KBM-7 (cell line): ENCODE measurements at places on chromosomes 13 and 19.

GRCh38 chr13:90926459-90926858 is 421.0 kb upstream of the MIR17HG start:
- DNase-seq, result no peak

DNA sequence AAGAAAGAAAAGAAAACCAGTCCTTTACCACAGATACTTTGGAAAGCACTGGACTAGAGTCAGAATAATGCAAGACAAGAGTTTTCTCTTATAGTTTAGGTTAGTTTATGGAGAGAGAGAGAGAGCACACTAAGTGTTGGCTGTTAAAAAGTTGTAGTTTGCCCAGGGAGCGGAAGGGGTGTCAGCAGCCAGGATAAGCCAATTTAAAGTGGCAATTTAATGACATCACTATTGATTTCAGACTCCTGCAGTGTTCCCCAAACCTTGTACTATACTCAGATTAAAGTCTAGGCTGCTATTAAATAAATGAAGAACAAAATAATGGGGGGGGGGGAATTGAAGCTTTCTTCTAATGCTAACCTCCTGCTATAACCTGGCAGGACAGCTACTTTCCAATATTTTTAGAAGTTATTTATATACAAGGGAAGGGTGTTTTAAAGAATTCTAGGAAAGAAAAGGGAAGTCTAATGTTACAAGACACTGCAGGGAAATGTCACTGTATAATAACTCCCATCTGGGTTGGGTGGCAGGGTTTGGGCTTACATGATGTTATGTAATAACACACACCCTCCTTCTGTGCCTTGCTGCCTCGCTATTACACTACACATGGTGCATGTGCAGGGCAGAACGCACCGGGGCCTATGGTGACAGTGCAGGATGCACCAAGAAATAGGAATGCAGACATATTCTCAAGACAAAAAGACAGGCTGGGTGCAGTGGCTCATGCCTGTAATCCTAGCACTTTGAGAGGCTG is 19.9 kb downstream of the TPT1 start:
- peak; percentile 91 for DNase-seq

- peak; percentile 24 for DNase-seq
Measured at GRCh38 chr19:47093254-47093653, 20.3 kb downstream of the ZC3H4 start.

DNA sequence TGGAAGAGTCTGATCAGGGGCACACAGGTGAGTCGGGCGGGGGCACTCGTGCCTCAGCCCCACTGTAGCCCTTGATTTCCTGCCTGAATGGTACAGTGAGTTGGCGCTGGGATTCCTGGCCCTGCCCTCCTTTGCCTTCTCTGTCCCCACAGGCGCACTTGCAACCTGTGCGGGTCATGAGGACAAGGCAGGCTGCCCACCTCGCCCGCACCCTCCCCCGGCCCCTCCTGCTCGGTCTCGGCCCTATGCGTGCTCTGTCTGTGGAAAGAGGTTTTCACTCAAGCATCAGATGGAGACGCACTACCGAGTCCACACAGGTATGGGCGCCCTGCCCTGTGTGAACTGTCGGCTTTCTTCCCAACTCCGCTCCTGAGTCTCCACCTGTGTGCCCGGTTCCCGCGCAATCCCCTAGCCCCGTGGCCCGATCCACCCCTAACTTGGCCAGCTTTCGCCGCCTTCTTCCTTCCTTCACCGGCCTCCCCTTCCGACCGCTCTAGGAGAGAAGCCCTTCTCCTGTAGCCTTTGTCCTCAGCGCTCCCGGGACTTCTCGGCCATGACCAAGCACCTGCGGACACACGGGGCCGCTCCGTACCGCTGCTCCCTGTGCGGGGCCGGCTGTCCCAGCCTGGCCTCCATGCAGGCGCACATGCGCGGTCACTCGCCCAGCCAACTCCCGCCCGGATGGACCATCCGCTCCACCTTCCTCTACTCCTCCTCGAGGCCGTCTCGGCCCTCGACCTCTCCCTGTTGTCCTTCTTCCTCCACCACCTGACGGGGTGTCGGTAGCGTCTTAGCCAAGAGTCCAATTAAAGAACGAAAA is 1.6 kb upstream of the KMT2B start:
- no peak for DNase-seq

GRCh38 chr19:17112700-17113099 is 37.1 kb downstream of the MYO9B start:
- DNase-seq, result no peak

- no peak for DNase-seq
Measured at GRCh38 chr19:498977-499623, 2.8 kb downstream of the MADCAM1 start.

DNA sequence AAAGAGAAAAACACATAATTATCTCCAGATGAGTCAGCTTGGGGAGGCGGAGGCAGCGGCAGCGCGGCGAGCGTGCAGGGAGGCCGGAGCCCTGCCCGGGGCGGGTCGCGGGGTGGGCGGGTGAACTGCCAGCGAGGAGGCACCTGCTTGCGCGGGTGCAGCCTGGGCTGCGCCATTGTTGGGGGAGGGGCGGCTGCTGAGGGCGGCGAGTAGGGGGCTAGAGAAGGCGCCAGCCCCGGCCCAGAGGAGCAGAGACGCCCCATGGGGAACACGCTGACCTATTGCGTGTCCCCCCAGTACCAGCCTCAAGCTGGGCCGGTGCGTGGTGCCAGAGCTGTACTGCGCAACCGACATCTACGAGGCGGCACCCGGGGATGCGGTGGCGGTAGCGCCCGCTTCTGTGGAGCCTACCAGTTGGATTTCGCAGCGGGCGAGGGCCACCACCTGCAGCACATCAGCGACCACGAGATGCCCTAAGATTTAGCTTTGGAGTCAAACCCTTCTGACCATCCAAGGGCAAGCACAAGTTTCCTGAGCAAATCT is 16.7 kb downstream of the ZNF100 start:
- DNase-seq, result no peak

GRCh38 chr13:75222031-75222430 is 259.9 kb downstream of the TBC1D4 start:
- no peak for DNase-seq

- DNase-seq, result peak; percentile 57
Measured at GRCh38 chr19:55486971-55487923, 989 bp upstream of the SSC5D start.

DNA sequence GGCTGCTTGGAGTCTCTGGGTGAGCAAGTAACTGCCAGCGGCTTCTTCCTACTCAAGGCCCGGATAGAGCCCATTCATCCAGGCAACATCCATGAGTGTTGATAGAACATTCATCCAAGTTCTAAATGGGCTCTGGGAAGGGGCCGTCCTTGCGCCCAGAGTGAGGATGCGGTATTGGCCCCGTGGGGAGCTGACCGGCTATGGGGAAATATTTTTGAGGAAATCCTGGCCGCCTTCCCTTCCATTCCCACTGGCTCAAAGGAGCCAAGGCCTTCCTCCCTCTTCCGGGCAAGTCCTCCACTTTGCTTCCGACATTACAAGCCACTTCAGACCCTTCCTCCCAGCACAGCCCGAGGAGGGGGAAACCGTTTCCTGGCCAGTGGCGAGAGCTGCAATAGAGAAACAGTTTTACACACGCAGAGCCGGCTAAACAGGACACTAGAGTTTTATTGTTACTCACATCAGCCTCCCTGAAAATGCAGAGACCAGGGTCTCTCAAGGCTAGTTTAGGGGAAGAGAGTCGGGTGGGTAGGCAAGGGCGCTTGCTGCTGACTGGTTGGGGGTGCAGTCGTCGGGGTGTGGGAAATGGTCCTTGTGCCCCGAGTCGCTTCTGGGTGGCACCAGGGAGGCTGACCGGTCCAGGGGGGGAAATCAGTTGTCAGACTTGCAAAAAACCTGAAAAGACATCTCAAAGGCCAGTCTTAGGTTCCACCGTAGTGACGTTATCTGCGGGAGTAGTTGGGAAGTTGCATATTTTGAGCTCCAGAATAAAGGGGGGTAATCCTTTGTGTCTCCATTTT is 37.5 kb downstream of the C13orf46 start:
- no peak for DNase-seq

- no peak for DNase-seq
Measured at GRCh38 chr13:82220641-82221040, 1661.6 kb downstream of the SLITRK1 start.

- no peak for DNase-seq
Measured at GRCh38 chr19:13047374-13047773, 52.1 kb downstream of the NFIX start.

DNA sequence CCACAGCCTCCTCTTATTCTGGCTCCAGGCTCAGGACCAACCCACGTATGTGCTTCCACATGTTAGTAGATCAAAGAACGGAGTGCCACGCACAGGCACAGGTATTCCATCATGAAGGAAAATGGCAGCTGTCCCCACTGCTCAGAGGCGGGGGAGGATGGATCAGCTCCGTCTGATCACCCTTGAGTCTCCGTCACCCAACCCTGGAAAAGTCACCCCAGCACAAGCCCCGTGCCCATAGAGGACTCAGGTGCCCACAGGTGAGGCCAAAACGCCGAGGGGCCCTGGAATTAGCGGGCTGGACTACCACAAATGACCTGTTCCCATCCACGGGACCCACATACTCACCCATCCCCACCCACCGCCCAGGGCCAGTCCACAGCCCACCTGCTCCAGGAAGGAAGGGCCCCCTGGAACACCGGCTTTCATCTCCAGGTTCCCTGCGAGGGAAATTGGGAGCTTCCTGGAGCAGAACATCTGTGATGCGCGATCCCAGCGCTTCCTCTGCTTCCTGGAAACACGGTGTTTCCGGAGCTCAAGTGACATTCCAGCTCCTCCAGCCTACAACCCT is 120.5 kb upstream of the SPACA7 start:
- DNase-seq, result no peak

DNA sequence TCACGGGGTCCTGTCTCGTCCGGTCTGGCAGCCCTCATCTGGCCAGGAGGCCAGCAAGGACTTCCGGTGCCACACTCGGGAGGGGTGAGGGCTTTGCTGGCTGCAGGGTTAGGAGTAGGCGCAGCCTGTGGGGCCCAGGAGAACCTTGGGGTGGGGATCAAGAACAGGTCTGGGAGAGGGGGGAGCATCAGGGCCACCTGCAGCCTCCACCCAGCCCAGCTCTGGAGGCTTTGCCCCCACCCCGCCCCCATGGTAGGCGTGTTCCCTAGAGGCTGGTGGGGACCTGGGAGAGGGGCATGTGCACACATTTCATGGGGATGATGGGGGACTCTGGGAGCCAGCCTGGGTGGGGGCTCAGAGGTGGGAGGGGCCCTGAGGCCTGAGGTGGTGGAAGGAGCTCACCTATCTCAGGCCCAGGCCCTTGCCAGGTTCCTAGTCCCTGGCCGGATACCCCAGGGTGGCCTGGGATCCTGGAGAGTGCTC is 23.3 kb downstream of the WTIP start:
- DNase-seq, result no peak

GRCh38 chr13:49272296-49272695 is 24.6 kb downstream of the CDADC1 start:
- DNase-seq, result peak; percentile 19

GRCh38 chr13:24362435-24362952 is 53.1 kb downstream of the C1QTNF9 start:
- DNase-seq, result no peak

DNA sequence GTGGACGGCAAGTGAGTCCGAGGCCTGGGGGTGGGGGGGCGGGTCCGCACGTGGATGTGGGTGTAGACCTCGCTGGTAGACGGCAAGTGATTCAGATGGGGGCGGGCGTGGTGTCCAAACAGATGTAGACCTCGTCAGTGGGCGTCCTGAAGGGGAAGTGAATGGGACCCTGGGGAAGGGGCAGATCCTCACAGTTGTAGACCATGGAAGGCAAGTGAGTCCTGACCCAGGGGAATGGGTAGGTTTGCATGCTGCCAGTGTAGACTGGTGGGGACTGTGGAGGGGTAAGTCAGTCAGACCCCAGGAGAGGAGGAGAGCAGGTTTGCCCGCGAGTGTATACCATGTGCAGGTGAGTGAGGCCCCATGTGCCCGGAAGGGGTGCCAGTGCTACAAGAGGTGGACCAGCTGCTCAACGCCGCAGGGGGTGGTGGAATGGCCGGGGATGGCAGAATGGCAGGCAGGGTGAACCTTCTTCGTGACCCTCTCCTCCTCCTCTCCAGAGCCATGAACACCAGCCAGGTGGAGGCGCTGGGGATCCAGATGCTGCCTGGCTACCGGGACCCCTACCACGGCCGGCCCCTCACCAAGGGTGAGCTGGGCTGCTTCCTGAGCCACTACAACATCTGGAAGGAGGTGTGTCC is 22.1 kb downstream of the COLGALT1 start:
- no peak for DNase-seq

DNA sequence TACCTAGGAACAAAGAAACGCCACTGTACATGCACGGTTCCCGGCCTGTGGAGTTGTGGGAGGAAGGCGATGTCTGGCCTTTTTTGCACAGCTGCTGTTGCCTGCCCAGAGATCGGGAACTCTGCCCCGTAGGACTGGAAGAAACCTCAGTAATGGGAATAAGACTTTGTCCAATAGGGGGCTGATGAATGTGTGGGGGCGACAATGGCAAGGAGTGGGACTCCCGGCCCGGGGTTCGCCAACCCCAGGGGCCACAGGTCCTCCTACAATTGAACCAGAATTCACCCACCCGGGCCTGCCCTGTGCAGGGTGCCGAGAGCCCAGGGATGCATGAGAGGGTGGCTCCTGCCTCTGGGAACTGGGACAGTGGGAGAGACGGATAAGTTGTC is 2.0 kb upstream of the CEBPA start:
- no peak for DNase-seq

GRCh38 chr13:67515895-67516294 is 285.8 kb upstream of the PCDH9 start:
- peak; percentile 53 for DNase-seq

- DNase-seq, result peak; percentile 72
Measured at GRCh38 chr19:3360421-3361383, 5.7 kb upstream of the NFIC start.

DNA sequence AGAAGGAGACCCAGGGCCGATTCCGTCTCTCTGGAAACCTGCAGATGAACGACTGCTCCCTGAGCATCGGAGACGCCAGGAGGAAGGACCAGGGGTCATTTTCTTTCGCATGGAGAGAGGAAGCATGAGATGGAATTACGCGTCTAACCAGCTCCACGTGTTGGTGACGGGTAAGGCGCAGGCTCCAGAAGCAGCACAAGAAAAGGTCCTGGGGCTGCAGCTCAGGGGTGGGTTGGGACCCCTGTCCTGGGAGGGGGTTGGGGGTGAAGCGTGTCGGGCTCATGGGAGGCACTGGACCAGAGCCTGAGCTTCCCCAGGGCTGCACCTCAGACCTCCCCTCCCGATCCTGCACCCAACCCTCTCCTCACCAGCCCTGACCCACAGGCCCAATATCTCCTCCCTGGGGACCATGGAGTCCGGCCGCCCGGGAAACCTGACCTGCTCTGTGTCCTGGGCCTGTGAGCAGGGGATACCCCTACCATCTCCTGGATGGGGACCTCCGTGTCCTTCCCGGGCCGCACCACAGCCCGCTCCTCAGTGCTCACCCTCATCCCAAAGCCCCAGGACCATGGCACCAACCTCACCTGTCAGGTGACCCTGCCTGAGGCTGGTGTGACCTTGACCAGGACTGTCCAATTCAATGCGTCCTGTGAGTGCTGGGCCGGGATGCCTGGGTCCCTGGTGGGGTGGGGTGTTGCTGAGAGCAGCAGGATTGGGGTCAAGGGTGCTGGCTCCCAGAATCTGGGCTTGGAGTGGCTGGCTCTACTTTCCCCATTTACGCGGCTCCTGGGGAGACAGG is 39.6 kb upstream of the CD33 start:
- DNase-seq, result no peak

GRCh38 chr19:19514215-19514657 is 1.1 kb downstream of the TSSK6 start:
- no peak for DNase-seq
